ENCODE measurements at places on chromosomes 3 and 15.
A peak's percentile ranks its signal among the peaks of the same experiment; 100 is the strongest.

DNA sequence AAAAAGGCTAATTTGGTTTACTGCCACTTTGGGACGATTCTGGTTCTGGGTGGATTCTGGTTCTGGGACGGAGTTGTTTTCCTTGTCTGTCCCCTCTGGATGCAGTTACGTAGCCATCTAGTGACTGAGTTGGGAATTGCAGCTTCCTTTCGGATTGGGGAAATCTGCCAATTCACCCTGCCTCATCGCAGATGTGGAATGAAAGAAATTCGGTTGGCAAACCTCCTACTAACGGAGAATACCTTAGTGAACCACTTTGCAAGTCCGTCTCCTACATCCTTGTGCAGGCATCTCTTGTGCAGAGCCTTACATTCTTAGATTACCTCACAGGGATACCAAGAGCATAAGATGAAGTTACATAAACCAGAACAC, 31.5 kb upstream of the AP4E1 start:
- peak; percentile 45 for DNase-seq

- DNase-seq = no peak
Measured at GRCh38 chr15:88288206-88288605, 31.7 kb upstream of the NTRK3 start.

DNA sequence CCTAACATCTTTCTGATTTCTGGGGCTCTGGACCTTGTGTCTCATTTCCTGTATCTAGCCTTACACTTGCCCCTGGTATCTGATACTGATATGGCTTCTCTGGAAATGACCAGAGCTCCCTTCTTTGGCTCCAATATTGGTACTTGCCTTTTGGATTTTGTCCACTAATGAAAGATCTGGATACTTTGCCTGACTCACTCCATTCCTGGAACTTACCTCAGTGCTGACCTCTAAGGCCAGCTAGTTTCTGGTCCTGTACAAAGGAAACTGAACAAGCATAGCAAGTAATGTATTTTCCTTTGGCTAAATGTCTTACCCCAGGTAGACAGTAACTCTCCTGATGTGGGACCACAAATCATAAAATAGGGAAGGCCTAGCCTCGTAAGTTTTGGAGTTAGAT, 93.8 kb upstream of the SLC4A7 start:
- DNase-seq = no peak

- DNase-seq = no peak
Measured at GRCh38 chr15:28896951-28897350, 11.2 kb downstream of the APBA2 start.

DNA sequence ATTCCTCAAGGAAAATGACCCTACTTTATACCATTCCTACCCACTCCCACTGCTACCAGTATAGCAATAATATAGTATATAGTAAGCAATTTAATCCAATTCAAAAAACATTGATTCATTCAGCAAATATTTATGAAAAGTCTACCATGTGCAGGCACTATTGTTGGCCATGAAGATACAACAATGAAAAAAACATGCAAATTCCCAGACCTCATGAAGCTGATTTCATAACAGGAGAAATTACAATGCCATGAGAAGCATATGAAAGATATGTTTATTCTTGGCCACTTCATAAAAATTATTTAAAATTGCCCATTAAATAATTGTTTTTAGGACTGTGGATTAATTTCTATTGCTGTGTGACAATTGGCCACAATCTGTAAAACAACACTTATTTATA, 315.8 kb upstream of the COL8A1 start:
- no peak for DNase-seq

- no peak for DNase-seq
Measured at GRCh38 chr15:25239471-25240345, 199.1 kb downstream of the UBE3A start.

GRCh38 chr15:70526221-70526973, 237.0 kb downstream of the UACA start:
- peak; percentile 88 for DNase-seq
